SK-N-MC (cell line): ENCODE measurements at places on chromosomes 12 and 14.
A peak's percentile ranks its signal among the peaks of the same experiment; 100 is the strongest.

GRCh38 chr12:123278101-123278627 lies 6.5 kb upstream of the CDK2AP1 start:
- no peak for DNase-seq

DNA sequence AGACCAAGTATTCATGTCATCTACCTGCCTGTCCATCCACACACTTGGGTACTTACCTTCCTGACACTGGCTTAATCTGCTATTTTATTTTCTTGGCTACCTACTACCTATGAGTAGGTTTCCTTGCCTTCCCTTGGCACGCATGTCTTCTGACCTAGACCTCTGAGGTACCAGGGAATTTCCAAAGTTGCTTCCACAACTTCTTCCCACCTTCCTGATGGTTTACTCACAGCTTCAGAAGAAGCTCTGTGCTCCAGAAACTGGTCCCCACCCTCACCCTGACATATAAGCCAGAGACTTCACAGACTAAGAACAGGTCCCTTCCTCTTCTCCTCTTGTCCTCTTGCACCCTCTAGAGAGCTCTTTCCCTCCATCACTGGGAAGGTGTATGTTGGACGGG lies 35.7 kb upstream of the DDX11 start:
- no peak for DNase-seq

- no peak for DNase-seq
Observed at GRCh38 chr12:2666846-2667245, 127.9 kb upstream of the FKBP4 start.

DNA sequence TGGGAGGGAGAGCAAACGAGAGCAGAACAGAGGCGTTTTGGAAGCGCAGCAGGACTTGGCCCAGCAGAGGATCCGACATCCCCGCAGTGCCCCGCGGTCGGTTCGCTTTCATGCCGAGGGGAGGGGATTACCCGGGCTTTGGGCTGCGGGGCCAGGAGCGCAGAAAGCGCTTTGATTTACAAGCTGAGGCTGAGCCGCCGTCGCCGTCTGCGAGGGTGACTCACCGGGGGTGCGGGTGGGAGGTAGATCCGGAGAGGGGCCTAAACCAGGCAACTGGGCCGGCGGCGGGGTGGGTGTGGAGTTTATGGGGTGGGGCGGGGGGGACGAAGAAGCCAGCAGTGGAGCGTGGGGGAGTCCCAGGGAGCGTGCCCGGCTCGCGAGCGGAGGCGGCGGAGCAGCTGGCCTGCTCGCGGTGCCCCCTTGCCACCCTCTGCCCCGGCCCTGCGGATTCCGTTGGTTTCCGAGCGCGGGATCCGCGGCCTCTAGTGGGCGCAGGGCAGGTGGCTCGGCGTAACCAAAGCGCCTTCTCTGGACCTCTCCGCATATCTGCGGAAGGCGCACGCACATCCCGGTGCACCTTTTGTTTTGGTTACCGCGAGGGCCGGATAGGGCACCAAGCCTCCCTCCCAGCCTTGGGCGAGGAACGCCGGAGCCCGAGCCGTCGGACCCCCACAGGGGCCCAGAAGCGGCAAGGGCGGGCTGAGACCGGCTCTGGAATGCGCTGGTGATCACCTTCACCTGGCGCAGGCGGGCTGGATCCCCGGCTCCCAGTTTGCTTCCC lies 2.6 kb downstream of the SIX4 start:
- DNase-seq = no peak

DNA sequence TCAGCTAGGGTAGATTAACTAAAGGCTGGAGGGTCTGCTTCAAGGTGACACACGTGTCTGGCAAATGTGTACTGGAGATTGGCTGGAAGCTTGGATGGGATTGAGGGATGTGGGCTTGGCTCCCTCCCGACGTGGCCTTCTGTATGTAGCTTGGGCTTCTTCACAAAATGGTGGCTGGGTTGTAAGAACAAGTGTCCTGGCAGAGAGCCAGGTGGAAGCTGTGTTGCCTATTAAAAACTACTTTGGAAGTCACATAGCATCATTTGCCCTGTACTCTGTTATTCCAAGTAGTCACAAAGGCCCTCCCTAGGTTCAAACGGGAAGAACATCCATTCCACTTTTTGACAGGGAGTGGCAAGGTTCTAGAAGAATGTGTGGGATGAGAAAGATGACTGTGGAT lies 174.1 kb upstream of the PRICKLE1 start:
- DNase-seq = no peak

- no peak for DNase-seq
Observed at GRCh38 chr12:103140286-103140685, 182.8 kb downstream of the ASCL1 start.

GRCh38 chr14:72314808-72315435 lies 382.7 kb downstream of the RGS6 start:
- DNase-seq = no peak

DNA sequence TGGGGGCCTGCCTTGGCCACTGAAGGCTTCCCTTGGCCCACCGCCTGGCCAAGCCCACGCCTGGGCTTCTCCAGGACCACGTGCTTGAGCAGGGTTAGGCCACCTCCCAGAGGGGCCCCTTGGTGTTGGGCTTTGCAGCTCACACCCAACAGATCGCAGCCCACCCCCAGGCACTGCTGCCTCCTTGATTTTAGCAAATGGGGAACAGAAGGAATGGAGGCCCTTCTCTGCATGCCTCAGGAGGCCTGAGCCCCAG lies 23.3 kb downstream of the RAB35 start:
- no peak for DNase-seq

DNA sequence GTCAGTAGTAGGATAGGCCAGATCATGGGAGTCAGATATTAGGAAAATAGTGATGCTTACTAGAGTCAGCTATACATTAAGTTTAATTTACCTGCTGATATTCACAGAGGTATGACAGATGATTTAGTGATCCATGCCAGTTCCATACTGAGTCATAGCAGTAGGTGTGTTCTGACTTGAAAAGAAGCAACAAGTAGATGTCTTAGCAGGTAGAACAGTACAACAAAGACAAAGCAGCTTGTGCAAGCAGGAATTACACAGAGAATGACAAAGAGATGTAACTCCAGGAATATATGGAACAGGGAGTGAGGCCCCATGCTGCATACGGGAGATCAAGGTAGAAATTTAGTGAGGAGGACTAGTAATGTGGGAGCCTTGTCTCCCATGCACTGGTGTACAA lies 556.9 kb downstream of the SLC16A7 start:
- DNase-seq = no peak

- DNase-seq = peak; percentile 99
Observed at GRCh38 chr12:66066137-66066928, 64.2 kb downstream of the LLPH start.

GRCh38 chr14:29911810-29912209 lies 15.8 kb downstream of the PRKD1 start:
- DNase-seq = no peak

DNA sequence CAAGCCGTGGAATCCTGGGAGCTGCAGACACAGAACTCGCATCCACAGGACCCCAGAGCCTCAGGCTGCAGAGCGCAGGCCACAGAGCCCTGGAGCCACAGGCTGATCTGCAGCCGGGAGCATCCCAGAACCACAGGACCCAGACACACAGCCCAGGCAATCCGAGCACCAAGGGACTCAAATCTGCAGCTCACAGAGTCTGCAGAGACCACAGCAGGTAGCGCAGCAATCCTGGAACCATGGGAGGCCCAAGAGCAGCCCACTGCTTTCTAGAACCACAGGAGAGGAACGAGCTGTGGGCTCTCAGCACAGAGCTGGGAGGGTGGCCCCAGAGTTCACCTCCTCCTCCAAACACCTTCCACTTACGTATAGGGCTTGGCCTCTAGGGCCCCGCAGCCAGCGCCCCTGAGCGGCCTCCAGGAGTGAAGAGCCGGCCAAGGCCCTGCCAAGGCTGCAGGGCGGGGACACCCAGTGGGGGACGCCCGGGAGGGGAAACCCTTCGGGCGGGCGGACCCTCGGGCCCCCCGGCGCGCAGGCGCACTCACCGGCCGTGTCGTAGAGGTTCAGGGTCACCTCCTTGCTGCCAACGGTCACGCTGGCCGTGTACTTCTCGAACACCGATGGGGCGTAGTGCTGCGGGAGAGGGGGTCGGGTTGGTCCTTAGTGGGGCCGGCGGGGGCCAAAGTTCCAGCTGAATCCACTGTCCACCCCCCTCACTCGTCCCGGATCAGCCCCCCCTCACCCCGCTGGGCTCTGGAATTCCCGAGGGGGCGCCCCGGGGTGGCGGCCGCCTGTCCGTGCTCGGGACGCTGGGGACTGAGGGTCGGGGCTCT lies 665 bp downstream of the RHOF start:
- DNase-seq = no peak

- DNase-seq = no peak
Observed at GRCh38 chr12:78584695-78585094, 279.9 kb upstream of the SYT1 start.

- DNase-seq = no peak
Observed at GRCh38 chr14:30333934-30334333, 225.0 kb upstream of the G2E3 start.

GRCh38 chr14:69953266-69953915 lies 74.2 kb downstream of the SMOC1 start:
- no peak for DNase-seq

DNA sequence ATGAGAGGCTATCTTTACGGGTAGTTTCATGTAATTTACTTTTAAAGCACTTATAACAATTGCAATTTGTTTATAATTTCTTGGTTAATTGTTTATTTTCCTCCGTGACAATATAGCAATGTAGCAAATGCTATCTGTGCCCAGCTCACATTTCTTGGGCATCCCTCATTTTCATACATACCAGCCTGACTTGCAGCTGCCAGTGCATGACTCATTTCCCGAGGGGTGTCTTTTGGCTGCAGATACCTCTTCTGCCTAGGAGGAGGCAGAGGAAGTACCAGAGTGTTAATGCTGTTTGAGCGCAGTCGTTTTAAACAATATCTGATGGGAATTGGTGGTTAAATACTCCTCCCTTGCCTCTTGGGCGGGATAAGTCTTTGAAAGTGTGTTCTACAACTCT lies 104.2 kb upstream of the ABCD2 start:
- DNase-seq = no peak

DNA sequence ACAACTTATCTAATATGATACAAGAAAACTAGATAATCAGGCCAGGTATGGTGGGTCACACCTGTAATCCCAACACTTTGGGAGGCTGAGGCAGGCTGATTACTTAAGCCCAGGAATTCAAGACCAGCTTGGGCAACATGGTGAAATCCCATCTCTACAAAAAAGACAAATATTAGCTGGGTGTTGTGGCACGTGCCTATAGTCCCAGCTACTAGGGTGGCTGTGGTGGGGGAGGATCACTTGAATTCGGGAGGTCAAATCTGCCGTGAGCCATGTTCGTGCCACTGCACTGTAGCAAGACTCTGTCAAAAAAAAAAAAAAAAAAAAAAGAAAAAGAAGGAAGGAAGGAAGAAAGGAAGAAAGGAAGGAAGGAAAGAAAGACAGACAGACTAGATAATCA lies 27.0 kb downstream of the ZCRB1 start:
- DNase-seq = no peak
